ENCODE measurements at places on chromosomes 6 and 20.
A peak's percentile ranks its signal among the peaks of the same experiment; 100 is the strongest.

DNA sequence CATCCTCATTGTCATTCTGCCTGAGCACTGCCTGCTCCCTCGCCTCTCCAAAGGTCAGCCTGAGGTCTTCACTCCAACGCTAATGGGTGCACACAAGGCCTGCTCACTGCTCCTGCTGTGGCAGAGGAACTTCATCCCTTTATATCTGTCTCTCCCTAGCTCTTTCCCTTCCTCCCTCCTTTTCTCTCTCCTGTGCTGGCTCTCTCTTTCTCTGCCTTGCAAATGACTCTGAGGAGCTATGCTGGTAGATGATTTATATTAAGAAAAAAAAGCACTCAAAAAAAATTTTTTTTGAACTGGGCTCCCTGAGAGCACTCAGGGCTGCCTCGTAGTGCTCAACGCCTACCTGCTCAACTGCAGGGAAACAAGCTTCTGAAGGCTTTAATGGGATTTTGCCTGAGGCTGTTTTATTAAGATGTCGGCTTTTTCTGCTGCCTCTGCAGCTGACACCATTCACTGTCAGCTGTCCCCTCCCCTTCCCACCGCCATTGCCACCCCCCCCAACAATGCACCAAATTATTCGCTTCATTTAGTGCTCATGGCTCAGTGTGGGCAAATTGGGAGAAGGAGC lies 137.7 kb upstream of the DEFB112 start:
- no peak for DNase-seq

DNA sequence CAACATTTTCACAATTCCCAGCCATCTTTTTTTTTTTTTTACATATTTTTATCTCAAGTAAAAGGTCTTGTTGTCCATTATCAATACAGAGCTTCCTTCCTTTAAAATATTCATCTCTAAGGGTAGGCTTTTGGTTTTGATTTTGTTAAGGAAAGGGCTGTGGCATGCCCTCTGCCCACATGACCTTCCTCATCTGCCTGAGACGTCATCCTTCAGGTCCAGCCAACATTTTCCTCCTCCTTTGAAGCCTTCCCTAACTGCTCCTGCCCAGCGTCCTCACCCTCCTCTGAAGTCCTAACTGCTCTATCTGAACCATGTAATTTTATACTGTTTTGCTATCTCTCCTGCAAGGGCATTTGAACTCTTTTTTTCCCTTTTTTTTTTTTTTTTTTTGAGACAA lies 73.9 kb upstream of the TGM3 start:
- no peak for DNase-seq

DNA sequence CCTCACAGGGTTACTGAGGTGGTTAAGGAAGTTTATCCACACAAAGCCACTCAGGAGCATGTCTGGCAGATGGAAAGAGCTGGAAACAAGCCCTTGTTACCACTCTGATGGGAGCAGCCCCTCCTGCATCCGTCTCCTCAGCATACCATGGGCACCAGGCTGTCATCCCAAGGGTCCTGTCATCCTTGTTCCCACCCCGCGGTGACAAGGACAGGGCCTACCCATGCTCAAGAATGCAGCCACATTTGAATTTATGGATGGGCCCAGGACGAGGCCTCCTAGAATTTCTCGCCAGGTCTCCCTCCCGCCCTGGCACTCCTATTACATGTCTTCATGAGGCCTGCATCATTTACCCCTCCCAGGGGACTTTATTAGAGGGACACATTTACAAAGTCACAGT lies 60.0 kb downstream of the NPEPL1 start:
- DNase-seq = no peak

GRCh38 chr6:12602951-12603672 lies 113.5 kb upstream of the PHACTR1 start:
- peak; percentile 86 for DNase-seq

DNA sequence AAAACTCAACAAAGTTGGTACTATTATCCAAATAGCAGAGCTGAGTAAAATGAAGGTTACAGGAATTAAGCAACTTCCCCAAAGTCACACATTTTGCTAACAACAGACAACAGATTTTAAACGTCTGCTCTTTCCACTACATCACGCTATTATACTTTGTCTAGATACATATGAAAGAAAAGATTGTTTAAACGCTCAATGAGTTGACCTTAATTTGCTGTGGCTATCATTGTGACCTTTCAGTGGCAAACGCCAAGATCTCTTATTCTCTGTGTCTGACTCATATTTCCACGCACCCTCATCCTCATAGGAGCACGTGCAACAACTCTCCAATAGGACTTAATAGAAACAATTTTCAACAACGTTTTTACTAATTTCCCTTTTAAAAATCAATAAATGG lies 540.1 kb downstream of the MAFB start:
- no peak for DNase-seq

GRCh38 chr6:152119831-152120230 lies 312.3 kb downstream of the ESR1 start:
- DNase-seq = no peak

DNA sequence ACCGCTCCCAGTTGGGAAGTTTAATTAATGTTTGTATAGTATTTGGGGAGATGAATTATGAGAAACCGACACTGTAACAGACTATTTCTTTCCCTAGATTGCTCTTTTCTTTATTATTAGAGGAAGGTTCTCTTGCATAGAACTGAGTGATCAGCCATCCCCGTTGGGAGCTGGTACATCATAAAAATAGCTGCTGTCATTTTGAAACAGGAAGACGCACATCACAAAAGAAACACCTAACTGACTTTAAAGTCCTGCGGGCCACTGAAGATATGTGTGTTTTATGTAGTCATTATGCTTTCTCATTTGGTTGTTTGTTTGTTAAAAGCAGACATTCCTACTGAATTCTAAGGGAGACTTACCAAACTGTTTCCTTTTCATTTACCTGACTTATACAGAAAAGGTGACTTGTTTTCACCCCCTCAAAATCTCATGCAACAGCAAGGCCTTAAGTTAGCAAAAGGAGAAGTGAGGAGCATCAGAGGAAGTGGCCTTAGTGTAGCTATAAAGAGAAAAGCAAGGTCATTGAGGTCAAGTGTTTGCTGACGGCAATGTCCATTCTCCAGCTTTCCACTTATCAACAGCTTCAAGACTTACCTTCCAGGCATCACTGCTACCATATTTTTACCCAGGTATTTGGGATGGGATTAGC lies 91.0 kb downstream of the PKHD1 start:
- no peak for DNase-seq

DNA sequence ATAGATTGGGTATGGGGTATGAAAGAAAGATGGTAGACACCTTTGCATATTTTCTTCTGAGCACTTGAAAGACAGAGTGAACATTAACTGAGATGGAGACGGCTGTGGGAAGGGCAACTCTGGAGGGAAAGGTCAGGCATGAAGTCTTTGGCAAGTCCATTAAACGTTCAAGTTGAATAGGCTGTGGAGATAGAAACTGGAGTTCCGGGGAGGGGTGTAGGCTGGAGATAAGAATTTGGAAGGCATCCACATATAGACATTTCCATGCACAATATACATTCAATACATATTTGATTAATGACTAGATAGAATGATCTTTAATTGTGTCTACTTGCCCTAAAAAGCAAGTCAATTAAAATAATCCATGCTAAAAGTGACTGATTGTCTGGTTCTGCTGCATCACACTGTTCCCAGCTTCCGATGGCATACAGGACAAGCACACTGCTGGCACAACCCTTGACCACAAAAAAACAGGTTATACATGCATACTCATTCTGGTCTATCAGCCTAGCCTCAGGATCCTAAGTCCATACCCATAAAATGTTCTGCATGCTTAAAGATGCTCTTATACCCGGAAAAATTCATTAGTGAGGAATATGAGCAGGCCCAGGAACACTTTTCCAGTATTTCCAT lies 1.9 kb upstream of the MYLK4 start:
- DNase-seq = no peak

GRCh38 chr6:45387236-45387635 lies 9.5 kb upstream of the SUPT3H start:
- no peak for DNase-seq

DNA sequence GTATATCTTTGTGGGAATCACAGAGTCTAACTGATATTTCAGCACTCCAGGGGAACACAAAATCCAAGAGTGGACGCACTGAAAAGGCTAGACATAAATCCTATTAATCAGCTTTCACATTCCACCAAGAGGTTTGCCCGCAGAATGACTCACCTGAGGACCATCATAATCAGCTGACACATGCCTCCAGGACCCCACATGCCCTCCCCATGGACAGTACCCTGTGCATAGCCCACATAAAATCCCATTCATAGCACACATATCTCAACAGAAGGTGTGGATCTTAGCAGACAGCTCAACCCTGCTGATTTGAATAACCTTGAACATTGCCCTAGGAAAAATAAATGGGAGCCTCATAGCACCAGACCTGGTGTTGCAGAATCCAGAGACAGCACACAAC lies 246.8 kb upstream of the TENT5A start:
- DNase-seq = no peak

DNA sequence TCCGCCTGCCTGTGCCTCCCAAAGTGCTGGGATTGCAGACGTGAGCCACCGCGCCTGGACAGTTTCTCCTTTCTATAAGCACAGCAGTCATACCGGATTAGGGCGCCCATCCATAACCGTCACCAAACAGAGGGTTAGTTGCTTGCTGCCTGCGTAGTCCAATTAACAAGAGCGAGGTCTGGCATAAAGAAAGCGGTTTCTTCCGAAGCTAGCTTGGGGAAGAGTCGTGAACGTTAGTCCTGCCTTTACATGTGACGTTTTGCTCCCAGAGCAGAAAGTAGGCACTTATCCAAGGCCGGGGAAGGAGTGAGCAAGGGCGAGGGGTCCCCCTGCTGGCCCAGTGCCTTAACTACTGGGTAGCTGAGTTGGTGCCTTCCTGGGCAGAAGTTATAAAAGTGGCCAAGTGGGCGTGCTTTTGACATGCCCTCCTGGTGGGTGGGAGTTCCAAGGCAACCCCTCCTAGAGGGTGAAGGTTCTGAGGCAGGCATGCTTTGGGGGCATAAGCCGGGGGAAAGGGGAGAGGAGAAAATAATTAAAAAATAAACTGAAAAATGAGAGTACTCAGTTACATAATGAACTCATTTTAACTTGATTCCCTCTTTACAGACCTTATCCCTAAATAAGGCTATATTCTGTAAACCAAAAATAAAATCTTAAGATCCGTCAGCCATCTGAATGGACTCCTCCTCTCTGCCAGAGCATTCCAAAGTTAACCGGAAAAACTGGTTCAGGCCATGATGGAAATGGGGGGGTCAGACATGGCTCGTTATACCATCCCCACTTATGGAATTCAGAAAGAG lies 88.0 kb downstream of the FAM217A start:
- peak; percentile 91 for DNase-seq

GRCh38 chr6:167493976-167494697 lies 169.3 kb downstream of the TTLL2 start:
- no peak for DNase-seq

GRCh38 chr6:69089539-69089938 lies 454.5 kb downstream of the ADGRB3 start:
- no peak for DNase-seq

DNA sequence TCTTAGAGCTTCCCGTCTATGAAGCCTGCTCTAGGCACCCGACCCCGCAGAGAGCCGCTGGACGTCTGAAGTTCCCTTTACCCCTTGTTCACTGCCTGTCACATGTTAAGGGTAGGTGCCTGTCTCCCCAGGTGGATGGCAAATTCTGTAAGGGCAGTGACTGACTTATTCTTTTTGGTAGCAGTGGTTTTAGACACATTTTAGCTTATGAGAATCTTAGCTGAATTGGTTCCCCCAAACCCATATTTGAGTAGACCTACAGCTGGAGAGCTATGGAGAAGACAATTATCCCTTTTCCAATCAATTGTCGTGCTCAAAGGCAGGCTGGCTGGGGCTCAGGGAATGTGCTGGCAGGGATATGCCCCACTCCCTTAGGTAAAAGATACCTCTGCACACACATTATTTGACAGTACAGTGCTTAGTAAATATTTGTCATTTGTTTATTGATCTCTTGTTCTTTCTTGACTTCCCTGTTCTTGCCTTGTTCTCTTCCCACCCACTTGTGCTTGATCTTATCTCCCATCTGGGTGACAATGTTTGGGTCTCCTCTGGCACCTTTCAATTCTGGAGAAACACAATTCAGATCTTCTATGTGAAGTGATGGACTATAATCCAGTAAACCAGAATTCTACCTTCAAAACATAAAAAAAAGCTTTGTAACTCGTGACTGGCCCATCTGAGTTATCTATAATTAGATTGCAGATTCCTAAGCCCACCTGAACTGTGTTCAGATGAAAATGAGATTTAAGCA lies 114.3 kb upstream of the SLC2A12 start:
- no peak for DNase-seq

GRCh38 chr6:111307275-111307858 lies 175.7 kb downstream of the REV3L start:
- no peak for DNase-seq

- no peak for DNase-seq
Observed at GRCh38 chr20:63198606-63199005, 17.3 kb downstream of the YTHDF1 start.

- no peak for DNase-seq
Observed at GRCh38 chr20:34293119-34293518, 10.0 kb downstream of the AHCY start.

DNA sequence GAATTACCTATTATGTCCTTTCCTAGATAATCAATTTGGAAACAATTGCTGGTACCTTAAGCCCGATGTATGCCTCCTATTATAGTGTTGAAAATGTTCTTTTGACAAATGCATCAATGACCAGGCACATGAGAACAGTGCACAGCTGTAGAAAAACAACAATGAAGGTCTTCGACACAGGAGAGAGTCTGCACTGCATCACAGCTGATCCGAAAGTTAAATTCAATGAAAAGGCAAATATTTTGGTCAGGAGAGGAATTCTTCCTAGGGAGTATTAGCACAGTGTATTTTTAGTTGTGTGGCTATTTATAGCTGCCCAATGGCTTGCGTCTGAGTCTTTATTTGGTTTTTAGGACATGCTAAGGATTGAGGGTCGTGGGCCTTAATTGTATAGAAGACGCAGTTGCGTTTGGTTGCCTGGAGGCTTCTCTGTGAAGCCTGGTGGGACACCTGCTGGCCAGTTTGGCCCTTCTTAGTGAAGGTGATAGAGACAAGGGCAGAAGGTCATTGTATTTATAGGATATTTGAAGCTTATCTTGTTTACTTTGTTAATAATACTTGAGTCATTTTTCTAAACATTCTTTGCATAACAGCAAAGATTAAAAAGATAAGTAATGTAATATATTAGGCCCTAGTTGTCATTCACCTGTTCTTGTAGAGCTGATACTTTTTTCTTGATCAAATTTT lies 72.3 kb downstream of the CDYL start:
- DNase-seq = peak; percentile 56

- DNase-seq = no peak
Observed at GRCh38 chr6:165800337-165800736, 137.3 kb upstream of the PDE10A start.

GRCh38 chr20:10524034-10524476 lies 89.0 kb downstream of the SLX4IP start:
- DNase-seq = no peak

- DNase-seq = no peak
Observed at GRCh38 chr6:157684620-157685299, 138.3 kb upstream of the SNX9 start.

DNA sequence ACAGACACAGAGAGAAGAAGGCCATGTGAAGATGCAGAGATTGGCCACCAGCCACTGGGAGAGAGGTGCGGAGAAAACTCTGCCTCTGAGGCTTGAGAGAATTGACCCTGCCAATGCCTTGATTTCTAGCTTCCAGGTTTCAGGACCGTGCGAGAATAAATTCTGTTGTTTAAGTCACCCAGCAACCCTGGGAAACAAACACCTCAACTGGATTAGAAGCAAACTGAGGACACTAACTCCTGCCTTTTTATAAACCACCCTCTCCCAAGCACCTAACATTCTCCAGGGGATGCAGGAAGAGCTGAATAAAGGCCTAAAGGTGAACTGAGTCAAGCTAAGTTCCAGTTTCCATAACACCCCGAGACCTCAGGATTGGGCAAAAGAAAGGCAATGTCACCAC lies 136.1 kb downstream of the ANKRD60 start:
- DNase-seq = no peak
